ENCODE measurements at places on chromosomes 12 and 14.

DNA sequence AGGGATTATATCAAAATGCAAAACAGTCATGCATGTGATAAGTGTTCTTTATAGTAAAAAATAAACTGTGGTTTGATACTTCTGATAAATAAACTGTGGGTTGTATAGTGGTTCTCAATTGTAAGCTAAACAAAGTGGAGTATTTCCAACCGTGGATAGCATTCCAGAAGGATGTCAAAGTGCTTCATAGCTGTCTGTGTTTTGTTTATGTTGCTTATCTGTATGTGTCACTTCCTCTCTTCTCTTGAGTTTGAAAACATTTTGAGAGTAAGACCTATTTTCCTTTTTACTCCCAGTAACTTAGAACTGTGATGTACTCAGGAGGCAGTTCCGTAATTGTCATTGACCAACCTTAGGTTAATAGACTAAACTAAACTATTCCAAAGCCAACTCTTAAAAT lies 415.8 kb downstream of the TMTC2 start:
- no peak for DNase-seq

DNA sequence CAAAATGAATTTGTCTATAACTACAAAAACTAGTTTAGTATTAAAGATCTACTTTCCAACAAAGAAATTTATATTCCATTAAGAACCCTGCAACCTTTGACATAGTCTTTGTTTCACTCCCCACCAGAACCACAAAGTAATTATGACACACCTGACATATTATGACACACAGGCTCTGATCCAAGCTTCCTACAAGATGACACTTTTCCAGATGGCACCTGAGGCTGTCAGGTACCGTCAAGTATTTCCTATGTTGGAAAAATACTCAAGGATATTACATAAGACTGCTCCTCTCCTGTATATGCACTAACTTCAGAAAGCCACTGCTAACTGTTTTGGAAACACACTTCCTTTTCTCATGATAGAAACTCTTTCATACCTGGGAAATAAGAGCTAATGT lies 38.9 kb downstream of the STXBP6 start:
- no peak for DNase-seq

DNA sequence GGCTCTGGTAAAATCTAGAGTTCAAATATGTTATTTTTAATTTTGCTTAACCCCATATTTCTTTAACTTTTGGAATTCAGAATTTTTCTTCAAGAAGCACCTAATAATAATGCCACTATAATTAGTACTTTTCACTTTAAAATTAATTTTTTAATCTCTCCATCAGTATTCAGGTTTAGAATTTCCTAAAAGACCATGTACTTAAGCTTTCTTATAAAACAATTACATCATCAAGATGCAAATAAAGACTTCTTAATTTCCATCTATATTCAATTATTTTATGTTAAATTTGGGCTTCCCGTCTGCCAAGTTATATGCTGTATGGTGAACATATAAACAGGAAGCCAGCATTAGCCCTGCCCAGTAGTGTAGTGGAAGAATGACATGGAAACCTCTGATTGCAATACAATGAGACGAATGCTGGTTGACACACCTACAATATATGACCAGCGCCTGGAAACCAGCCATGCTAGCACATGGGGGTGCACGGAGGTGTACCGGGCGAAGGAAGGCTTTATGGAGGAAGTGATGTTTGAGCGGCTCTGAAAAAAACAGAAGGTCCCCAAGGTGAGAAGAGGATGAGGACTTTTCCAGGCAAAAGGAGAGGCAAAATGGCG lies 82.2 kb downstream of the LLPH start:
- no peak for DNase-seq

DNA sequence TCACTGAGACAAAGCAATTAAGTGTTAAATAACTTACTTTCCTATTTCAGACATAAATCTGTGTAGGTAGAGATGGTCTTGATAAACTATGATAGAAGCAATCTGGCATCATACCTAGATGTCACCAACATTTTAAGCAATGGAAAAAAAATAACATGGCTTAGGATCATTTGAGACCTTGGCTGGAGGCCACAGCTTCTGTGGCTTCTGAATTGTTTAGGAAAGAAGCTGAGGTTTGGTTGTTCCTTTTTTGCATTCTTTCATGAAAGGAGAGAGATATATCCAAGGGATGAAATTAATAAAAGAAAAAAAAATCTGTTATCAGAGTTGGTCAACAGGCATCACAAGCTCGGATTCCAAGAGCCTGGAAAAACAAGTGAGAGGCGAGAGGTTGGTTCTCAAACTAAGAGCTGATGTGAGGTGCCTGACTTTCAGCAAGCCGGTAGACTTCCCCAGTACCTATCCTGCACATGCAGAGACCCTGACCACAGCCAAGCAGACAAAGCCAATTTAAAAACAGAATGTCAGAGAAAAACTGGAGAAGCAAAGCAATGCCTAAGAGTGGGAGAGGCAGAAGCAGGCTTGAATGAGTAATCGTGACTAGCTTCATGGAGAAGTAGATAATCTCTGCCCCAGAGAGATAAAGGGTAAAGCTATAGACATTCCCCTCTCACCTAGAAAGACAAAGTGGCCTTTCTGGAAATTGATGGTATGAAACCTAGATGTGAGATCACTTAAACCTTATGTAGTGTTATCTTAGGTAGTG lies 43.4 kb upstream of the ST8SIA1 start:
- DNase-seq, result no peak

GRCh38 chr12:69553628-69554248 lies 31.5 kb upstream of the CCT2 start:
- no peak for DNase-seq

GRCh38 chr14:74244115-74244514 lies 4.9 kb downstream of the VSX2 start:
- DNase-seq, result no peak

DNA sequence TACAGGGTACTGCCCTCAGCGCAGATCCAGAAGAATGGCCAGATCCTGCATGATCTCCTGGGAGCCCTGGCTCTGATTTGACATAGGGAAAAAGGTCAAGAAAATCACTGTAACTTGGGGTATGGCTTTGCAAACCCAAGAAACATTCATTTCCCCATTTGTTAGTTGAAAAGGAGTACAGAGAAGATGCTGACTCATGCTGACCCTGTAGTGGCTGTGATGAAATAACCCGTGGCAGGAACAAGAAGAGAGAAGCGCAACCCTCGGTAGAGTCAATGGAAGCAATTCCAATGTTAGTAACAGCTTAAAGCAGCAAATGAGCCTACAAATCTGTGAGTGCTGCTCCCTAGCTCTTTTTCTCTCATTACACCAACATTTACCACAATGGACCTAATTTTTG lies 281.6 kb upstream of the NPAS3 start:
- no peak for DNase-seq

GRCh38 chr14:43503508-43503907 lies 1003.6 kb downstream of the FSCB start:
- no peak for DNase-seq

- no peak for DNase-seq
These were observed 115.7 kb downstream of the RASSF9 start for GRCh38 chr12:85720308-85721033.

- peak; percentile 60 for DNase-seq
These were observed at the start of gene TGFB3 for GRCh38 chr14:75981426-75982265. Gene TGFB3 (minus strand): TSS chr14:75981995. CDS start chr14:75980893, 1,102 bp downstream.

All from NAMALWA (cell line).